ENCODE measurements at places on chromosomes 4 and X.

DNA sequence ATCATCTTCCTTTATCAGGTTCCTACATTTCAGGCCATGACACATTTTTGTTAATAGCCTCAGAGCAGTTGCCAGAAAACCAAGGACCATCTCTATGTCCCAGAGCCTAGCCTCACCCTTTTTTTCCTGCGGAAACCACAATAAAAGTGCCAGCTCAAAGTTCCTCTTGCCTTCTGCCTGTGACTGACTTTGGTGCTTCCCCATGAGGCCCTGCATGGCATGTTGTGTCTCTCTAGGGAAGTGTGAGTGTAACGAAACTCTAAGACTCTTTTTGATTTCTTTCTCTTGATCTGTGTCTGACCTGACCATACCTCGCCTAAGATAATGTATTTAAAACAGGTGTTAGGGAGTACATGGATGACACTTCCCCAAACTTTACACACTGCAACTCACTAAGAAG is 642.3 kb upstream of the BOD1L1 start:
- no peak for DNase-seq

GRCh38 chr4:17194586-17194985 is 296.1 kb upstream of the LDB2 start:
- no peak for DNase-seq

- DNase-seq, result no peak
These were observed 60.5 kb downstream of the NDNF start for GRCh38 chr4:121011780-121012340.

DNA sequence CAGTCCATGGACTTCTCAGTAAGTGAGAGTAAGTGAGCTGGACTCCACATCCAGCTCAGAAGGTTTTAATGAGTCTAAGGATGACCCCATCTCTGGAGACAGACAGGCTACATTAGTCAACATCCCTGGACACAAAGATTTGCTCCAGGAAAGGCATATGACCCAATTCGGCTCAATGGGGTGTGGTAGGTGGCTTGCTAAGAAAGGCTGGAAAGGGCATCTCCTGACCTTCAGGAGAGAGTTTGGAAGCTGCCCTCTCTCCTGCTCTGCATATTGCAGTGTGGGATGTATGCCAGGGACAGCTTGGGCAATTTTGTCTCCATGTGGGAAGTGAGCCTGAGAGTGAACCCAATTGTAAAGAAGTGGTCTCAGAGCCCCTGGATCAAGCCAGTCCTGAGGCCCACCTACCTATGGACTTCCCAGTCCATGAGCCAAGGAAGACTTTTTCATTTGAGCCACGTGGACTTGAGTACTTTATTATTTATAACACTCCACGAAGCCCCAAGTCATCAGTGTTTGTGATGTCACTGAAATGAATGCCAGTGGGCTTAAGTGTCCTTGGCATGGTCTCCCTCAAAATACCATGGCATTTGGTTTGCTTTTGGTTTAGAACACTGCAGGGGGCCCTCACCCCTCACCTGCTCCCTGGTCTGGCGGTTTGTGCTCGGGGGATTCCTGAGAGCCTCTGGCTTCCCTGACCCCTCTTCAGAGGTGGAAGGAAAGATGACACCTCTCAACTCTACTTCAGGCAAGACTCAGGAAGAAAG is 10.4 kb upstream of the ABLIM2 start:
- no peak for DNase-seq

GRCh38 chr4:99683895-99684294 is 26.3 kb upstream of the C4orf54 start:
- DNase-seq, result no peak

- no peak for DNase-seq
These were observed 1315.3 kb downstream of the FSTL5 start for GRCh38 chr4:160848489-160848888.

DNA sequence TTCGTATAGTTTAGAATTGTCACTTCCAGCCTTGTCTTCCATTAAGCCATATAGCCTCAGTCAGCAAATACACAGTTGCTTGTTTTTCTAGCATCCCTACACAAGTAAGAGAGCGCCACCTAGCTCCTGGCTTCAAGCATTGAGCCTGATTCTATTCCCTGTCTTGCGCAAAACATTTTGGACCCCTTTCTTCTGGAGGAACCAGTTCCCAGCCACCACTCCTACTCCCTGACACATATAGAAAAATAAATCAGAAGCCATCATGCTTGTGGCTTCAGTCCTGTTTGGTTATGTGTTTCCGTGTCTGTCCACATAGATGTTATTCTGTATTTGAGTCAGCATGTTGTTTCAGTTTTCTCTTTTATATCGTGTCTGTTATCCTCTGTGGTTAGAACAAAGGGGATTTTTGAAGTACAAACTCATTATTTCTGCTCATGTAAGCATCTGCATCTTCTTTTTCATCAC is 59.9 kb downstream of the GK start:
- DNase-seq, result no peak

GRCh38 chr4:66556651-66557278 is 886.5 kb upstream of the EPHA5 start:
- no peak for DNase-seq

DNA sequence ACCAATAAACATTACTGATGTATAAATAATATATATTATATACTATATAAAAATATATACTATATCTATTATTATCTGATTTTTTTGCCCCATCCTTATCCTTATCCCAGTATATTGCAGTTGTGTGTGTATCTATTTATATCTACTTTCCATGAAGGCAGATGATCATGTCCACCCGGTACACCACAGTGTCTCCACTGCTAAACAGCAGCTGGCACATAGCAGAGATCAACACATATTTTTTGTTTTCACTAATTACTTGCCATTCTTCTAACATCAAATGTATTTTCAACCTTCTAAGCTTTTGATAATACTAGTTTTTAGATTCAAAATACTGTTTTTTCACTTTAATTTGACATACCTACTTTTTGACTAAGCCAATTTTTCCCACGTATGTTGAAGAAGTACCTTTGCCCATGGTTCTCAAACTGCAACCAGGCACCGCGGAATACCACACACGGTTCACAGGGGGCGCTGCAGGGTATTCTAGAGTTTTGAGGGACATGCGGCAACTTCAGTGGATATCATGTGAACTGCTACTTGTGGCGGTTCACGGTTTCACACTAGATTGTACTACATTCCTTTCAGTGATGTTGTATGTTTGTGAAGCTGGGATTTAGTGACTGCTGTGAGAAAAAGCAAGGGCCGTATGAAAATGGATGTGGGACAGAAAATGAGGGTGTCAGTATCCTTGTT is 182.5 kb upstream of the NPY2R start:
- DNase-seq, result no peak

DNA sequence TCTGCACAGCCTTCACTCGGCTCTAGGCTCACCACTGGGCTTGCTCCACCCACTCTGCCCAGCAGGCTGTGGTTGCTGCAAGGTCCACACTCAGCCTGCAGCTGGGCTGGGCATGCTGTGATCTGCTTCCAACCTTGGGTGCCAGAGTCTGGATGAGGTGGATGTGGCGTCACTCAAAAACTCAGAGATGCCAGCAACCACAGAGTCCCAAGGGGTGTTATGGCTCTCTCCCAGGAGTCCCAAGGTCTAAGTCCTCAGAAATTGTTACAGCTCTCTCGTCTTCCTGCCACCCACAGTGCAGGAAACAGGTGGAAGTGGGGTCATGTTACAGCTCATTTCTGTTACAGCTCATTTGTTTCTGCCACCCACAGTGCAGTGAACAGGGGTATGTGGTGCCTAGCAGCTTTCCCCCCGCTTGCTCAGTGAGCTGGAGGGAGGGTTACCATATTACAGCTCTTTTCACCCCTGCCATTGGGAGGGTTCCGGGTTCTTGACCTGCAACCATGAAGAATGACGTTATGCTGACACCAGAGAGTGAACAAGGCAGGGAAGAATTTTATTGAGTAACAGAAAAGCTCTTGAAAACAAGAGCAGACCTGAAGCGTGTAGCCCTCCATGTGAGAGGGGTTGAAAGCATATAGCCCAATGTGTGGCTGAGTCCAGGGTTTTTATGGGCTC is 893.9 kb downstream of the PCDH7 start:
- DNase-seq, result no peak

GRCh38 chr4:189261475-189261874 is 679.2 kb upstream of the FRG1 start:
- DNase-seq, result no peak

- DNase-seq, result no peak
These were observed 198.1 kb upstream of the RBPJ start for GRCh38 chr4:26122690-26123089.

DNA sequence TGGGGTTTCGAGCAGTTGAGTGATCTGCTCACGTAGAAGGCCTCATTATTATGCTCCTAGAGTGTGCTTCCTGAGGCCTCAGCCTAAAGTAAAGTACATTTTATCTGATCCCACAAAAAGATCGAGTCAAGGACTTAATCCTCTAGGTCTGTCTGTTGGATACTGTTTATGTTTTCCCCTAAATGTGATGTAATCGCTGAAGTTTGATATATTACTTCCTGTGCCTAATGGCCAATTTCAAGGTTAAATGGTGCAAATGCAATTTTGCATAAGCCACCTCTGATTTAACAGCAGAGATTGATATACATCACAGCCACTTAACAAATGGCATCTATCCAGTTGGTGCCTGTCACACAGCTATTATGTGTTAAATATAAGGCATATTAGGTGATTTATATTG is 19.4 kb upstream of the SERTM2 start:
- no peak for DNase-seq

DNA sequence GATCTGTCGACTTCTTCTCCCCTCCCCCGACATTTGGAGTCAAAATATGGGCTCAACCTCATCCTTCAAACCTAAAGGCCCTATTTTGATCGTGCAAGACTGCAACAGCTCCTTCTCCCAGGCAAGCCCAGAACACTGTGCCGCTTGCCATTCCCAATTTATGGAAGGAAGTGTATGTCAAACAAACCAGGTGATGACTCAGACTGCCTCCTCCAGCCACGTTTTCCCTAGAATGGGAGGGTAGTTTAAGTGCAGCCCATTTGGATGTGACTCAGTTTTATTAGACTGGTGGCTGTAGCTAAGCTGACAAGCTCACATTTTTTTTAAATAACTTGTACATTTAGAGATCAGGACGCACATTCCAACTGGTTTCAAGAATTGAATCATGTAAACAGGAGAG is 570.4 kb upstream of the DIPK2B start:
- no peak for DNase-seq

DNA sequence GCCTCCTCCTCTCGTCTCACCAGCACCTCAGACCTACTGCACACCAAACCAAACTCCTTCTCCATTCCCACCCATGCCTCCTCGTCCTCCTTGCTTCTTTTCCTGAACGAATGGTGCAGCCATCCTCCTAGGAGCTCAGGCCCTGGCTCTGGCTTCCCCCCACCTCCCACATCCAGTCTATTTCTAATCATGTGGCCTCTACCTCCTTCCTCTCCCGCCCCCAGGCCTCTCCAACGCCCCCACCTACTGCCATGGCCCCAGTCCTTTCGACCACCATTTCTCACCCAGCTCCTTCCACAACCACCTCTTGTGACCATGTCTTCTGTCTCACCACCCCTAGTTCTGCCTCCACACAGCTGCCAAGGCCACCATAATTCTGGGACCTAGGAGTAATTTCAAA is 127.1 kb downstream of the PJA1 start:
- no peak for DNase-seq
